ENCODE measurements at places on chromosomes 2 and 18.

DNA sequence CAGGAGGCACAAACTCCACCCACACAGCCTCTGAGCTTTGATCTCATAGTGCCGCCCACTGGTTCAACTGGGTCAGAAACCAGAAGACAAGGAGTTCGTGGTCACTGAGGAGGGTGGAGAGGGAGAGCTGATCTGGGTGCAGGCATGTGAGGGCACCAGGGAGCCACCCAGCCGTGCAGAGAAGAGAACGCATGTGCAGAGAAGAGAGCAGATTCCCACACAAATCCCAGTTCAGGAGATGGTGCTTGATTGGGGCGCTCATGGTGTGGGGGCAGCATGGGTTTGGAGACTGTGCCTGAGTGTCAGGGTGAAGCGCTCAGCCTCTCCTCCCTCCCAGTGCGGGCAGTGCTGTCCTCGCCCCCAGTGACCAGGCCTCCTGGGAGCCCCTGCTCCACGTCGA, 375.2 kb upstream of the MYT1L start:
- no peak for DNase-seq

DNA sequence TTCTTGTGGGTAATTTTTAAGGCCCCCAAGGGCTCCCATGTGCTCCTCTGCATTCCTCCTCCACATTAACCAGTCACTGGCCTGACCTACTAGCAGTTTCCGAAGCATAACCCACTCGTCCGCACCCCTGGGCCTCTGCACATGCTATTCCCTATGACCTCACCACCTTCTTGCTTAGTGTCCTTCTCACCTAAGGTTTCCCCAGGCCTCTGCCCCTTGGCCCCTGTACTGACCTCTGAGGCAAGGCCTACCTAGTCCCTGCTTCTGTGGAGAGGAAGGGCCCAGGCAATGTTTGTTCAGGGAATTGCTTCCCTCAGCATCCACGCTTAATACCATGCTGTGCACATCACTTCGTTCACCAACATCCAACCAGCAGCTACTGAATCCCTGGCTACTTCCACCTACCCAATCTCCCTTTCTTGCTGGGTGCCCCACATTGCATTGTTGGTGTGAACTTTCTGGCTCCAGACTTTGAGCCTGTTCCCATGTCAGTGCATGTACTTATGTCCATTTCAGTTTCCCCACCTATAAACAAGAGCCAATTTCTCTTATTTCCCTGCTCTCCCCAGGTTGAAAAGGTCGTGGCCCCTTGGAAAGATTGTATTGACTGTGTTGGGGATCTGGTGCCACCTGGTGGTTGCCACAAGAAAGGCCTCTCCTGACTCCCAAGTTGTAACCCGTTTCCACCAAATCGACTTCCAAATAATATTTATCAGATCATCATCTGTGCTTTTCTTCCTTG, 19.2 kb upstream of the TMEM177 start:
- no peak for DNase-seq

GRCh38 chr2:101815154-101815553, 117.6 kb downstream of the MAP4K4 start:
- no peak for DNase-seq

DNA sequence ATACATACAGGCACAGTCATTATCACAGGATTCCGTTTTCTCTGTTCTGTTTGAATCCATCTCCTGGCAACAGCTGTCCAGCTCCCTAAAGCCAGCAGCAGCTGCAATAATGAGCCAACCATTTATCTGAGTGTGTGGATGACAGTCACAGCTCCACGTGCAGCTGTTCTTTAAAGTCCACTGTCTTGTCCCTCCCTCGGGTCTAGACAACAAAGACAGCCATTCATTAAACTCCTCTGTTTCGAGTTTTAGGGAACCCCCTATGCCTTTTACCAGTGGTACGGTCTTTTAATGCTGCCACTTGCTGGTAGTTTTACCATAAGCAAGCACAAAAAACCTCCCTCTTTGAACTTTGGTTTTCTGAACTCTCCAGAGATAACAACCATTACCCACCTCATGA, 16.0 kb upstream of the MSGN1 start:
- DNase-seq: no peak

- no peak for DNase-seq
These were observed 1100.2 kb downstream of the CBLN2 start for GRCh38 chr18:71443706-71444480.

- no peak for DNase-seq
These were observed 133.1 kb upstream of the PELI1 start for GRCh38 chr2:64277101-64277849.

DNA sequence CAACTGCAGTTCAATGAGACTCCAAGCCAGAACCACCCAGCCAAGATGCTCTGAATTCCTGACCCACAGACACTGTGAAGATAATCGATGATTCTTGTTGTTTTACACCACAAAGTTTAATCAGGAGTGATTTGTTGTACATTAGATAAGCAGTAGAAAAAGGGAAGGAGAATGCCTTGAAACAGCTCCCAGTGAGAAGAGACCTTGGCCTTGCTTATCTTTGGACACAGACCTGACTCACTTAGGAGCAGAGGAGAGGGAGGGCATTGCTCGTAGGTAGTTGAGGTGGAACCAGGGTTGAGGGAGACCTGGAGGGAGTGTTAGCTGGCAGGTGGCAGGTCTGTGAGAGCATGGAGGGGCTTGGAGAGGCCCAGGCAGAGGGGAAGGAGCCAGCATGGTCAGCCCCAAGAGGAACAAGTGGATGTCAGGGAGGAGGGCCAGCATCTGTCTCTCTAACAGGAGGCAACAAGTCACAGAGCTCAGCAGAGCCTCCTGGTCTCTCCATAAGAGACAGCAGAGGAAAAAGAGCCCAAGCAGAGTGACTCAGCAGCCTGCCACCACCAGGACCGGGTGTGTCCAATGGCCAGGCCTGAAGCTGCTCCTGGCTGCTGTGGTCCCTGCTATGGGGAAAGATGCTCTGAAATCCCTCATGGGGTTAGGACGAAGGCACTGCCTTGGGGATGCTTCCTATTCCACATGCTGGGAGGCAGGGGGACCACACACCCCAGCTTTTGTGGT, 161.6 kb upstream of the CAPN13 start:
- no peak for DNase-seq

GRCh38 chr2:127100251-127101047, 6.5 kb downstream of the BIN1 start:
- DNase-seq: no peak

GRCh38 chr2:26911911-26912861, 58.3 kb upstream of the MAPRE3 start:
- DNase-seq: no peak

DNA sequence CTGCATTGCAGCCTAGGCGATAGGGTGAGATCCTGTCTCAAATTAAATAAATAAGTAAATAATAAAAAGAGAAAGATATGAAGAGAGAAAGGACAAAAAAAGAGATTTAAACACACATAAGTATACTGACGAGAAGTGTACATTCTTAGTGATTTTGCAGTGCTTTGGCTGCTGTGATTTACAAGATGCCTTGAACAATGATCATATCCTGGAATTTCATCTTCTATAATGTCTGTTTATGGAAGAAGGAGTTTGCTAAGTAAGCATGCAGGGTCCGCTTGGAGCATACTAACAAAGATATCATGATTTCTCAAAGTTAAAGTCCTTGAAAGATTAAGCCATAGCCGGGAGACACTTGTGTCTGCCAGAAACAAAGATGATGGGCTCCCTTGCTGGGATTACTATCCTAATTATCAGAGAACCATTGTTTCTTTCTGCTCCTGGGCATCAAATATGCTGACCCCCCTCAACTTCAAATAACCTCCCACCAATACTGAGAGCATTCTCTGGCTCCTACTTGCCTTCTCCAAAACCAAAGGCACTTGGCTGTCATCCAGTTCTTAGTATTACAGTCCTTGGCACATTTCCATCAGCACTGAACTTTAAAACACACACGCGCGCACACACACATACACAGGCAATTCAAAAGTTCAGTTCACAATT, 47.5 kb upstream of the STAM2 start:
- DNase-seq: peak; percentile 67

DNA sequence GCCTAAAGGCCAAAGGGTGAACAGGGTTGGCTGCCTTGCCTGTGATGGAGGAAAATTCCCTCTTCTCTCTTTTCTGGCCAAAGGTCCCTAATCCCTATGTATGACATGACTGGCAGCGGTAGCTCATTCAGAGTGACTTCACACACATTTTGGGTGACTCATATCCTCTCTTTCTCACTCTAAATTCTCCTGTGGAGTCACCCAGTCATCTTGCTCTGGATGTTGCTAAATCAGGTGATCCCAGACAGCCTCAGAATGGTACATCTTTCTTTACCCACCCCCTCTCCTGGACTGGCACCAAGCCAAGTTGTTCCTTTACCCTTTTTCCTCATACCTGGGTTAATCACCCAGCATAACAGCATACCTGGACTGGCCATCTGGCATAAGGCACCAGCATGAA, 77.2 kb downstream of the NEURL3 start:
- DNase-seq: no peak

GRCh38 chr18:48336332-48336731, 72.9 kb downstream of the ZBTB7C start:
- DNase-seq: no peak

DNA sequence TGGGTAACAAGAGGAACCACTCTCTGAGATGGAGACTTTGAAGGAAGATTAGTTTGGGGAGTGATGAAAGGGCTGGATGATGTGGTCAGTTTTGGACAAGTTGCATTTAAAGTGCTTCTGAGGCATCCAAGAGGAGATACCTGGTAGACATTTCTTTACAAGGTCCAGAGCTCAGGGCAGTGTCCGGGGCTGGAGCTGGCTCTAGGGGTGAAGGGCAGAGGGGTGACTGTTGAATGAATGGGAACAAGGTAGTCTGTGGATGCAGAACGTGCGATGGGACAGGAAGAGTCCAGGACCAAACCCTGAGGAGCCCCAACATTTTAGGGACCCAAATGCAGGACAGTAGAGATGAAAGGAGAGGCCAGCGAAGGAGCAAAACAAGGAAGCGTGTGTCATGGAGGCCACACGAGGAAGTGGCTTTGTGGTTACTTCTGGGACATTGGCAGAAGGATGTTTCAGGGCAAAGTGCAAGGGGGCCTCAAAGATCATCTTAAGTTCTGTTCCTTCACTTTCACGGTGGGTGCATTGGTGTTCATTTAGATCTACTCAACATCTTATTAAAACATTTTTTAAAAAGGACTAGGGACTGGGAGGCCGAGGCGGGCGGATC, 13.6 kb upstream of the GPR35 start:
- no peak for DNase-seq

- no peak for DNase-seq
These were observed 40.2 kb upstream of the NEB start for GRCh38 chr2:151774506-151774905.

DNA sequence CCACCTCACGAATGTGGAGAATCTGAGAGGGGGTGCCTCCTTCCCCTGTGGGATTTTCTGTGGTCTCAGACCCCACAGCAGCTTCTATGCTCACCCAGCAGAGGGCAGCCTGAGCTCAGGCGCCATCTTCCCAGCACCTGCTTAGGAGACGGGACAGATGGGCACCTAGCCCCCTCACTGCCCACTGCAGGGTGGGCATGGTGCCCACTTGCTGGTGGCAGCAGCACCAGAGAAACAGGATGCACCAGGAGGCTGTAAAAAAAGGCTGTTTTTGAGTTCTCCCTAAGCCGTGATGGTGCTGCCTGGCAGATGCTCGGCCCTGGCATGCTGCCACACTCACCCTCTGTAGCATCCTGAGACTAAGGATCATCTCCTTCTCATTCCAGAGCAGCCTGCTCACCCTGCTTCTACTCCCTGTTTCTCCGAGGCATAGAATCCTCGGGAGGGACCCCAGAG, 19.1 kb upstream of the SLC20A1 start:
- DNase-seq: peak; percentile 51

- DNase-seq: no peak
These were observed 43.5 kb downstream of the CENPO start for GRCh38 chr2:24836706-24837105.

DNA sequence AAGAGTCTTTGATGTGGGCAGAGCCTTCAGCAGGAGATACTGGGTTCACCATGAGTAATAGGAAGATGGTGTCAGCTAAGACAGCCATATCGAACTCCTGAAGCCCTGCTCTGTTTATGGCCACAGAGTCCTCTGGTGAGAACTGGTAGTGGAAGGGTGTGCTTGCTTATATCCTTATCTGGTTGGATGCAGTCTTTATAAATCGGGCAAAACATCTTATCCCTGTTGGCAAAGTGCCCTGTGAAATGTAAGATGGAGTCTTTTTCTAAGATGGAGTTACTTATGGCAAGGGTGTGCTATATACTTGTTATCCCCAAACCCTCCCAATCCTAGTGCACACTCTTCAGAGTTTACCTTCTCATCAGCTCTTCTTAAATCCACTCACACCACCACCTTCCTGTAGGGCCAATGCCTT, 190.8 kb upstream of the PARD3B start:
- DNase-seq: no peak

DNA sequence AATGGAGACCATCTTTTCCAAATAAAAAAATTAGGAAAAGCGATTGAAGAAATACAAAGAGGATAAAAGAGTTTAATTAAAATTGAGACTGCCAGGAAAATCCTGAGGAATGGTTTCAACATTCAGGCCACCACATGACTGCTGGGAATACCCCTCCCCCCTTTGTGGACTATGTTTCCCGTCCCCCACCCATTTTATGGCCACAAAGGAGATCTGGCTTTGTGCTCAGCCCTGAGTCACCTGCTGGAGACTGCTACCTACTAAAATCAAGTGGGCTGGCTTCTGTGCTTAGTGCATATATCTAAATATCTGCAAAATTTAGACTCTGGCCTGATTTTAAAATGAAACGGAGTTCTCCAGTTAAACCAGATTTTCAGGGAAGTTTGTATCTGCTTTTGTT, 10.1 kb downstream of the RND3 start:
- no peak for DNase-seq

- DNase-seq: no peak
These were observed 124.8 kb upstream of the COL5A2 start for GRCh38 chr2:189304360-189304759.

- no peak for DNase-seq
These were observed 1.1 kb downstream of the METAP1D start for GRCh38 chr2:172000696-172001361.

DNA sequence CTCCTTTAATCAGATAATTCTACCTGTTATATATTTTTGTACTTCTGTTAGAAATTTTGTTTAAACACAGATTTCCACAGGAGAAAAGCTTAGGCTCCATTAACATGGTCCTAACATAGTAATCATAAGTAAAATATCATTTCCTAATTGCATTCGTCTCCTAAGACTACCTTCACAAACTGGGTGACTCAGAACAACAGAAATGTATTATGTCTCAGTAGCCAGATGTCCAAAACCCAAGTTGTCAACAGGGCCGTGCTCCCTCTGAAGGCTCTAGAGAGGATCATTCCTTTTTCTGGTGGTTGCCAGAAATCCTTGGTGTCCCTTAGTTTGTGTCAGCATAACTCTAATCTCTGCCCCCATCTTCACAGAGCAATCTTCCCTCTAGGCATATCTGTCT, 5.4 kb downstream of the FBXO15 start:
- DNase-seq: no peak

DNA sequence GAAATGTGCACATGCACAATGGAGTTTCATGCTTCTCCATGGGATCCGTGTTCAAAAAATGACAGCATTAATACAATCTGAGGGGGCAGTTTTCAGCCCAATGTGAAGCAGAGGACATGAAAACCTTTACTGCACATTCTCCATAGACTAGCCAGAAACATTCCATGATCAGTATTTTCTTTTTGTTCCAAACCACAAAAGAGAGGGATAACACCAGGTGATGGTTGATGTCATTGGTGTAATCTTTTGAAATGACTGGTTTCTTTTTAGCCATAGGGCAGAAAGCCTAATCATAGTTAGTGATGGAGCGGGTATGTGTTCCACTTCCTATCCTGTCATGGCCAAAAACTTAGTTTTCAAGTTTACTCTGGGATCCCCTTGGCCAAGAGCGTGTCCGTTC, 1.8 kb upstream of the KYNU start:
- DNase-seq: no peak

GRCh38 chr2:175207741-175208438, 26.4 kb upstream of the ATP5MC3 start:
- DNase-seq: no peak

GRCh38 chr2:12227941-12228608, 481.6 kb downstream of the LPIN1 start:
- DNase-seq: no peak
